Mucosa of descending colon (tissue), 3 donors: ENCODE measurements at places on chromosomes 13 and 19. TPM values are rescaled to one million over a fixed set of nuclear protein-coding genes. Genes with fewer than 3 reads are reported as not detected.

DNA sequence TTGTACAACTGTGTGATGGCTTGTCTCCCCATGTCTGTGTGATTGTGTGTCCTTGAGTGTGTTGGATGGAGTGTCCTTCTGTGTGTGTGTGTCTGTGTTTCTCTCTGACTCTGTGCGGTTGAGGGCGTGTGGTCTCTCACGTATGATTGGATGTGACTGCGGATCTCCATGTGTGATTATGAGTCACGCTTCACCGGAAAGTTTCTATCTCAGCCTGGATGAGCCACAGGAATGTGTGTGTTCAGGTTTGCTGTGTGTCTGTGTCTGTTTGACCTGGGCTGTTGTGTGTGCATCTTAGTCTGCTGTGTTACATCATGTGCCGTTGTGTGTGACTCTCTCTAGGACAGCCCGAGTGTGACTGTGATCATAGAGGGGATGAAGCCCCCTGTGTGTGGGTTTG lies 15.5 kb upstream of the ZNF835 start:
- DNase-seq: no peak

DNA sequence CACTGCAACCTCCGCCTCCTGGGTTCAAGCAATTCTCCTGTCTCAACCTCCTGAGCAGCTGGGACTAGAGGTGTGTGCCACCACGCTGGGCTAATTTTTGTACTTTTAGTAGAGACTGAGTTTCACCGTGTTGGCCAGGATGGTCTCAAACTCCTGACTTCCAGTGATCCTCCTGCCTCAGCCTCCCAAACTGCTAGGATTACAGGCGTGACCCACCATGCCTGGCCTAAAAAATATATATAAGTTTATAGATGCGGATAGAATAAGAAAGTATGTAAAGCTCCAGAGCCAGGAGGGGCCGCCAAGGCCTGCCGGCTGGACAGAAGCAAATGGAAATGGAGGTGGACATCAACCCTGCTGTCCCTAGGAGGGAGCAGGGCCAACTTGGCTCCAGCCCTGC lies 66.0 kb downstream of the COL4A1 start:
- no peak for DNase-seq

The ELSPBP1 gene
- not detected for total RNA-seq

GRCh38 chr19:38252385-38252784 lies 3.8 kb downstream of the PPP1R14A start:
- DNase-seq: no peak

The TMEM205 gene
- 61.8 TPM for total RNA-seq

- no peak for DNase-seq
Observed at GRCh38 chr13:33180122-33180804, 105.3 kb downstream of the STARD13 start.

DNA sequence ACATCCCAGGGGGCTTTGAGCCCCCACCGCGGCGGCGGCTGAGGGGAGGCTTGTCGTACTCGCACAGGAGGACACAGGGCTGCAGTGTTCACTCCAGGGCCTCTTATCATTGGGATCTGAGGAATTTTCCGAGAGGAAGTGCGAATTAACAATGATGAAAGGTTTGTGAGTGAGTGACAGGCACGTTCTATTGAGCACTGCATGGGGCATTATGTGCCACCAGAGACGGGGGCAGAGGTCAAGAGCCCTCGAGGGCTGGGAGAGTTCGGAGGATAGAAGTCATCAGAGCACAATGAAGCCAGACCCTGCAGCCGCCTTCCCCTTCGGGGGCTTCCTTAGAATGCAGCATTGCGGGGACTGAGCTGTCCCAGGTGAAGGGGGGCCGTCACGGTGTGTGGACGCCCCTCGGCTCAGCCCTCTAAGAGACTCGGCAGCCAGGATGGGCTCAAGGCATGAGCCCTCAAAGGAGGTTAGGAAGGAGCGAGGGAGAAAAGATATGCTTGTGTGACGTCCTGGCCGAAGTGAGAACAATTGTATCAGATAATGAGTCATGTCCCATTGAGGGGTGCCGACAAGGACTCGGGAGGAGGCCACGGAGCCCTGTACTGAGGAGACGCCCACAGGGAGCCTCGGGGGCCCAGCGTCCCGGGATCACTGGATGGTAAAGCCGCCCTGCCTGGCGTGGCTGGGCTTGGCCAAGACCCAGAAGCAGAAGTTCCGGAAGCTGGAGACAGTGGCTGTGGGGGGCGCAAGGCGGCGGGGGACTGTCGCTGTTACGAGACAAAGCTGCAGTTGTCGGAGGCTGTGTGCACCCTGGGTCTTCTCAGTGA lies 53.9 kb downstream of the MCF2L start:
- DNase-seq: no peak

GRCh38 chr13:99086267-99087097 lies 108.6 kb upstream of the DOCK9 start:
- peak; percentile 81 for DNase-seq

GRCh38 chr19:43625918-43626579 lies 6.6 kb upstream of the ZNF428 start:
- DNase-seq: no peak

- DNase-seq: no peak
Observed at GRCh38 chr13:96749825-96750224, 244.5 kb downstream of the OXGR1 start.

DNA sequence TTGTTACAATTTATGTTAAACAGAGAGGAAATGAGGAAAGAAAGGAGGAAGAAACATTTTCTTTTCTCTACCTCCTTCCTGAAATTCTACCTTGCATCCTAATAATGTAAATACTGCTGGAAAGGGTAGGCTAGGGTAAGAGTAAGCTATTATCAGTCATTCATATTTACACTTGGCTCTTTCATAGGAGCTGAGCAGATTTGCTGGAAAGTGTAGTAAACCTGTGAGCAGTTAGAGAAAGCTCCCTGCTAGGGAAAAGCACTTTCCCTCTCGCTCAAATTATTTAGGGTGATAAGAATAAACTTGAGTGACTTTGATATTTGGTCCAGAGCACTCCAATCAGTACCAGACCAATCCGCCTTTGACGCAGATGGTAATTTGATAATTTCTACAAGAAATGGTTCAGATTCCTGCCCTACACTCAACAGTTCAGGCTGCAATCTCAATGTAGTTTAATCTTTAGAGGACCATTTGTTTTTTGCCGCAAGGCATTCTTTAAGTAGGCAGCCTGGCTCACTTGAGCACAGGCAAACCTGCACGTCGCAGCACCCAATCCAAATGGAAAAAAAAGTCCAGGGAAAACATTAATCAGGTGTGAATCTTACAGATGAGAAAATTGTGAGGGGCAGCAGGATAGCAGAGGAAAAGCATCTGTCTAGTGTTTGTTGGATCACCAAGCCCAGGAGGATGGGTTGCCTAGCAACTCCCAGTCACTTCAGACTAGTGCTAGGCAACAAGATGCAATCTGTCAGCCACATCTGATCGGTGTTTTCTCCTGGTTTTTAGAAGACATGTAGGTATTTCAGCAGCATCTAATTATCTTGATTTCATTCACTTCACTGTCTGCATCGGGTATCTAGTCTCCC lies 68.6 kb upstream of the KL start:
- DNase-seq: no peak

The TMPRSS9 gene
- 0.41 TPM for total RNA-seq

DNA sequence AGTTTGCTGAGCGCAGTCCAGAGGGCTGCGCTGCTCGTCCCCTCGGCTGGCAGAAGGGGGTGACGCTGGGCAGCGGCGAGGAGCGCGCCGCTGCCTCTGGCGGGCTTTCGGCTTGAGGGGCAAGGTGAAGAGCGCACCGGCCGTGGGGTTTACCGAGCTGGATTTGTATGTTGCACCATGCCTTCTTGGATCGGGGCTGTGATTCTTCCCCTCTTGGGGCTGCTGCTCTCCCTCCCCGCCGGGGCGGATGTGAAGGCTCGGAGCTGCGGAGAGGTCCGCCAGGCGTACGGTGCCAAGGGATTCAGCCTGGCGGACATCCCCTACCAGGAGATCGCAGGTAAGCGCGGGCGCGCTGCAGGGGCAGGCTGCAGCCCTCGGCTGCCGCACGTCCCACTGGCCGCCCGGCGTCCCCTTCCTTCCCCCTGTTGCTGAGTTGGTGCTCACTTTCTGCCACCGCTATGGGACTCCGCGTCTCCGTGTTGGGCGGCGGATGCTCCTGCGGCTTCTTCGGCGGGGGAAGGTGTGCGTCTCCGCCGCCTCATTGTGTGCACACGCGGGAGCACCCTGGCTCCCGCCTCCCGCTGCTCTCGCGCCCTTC lies 772 bp downstream of the GPC6 start:
- DNase-seq: no peak

The EPN1 gene
- 156 TPM for total RNA-seq

DNA sequence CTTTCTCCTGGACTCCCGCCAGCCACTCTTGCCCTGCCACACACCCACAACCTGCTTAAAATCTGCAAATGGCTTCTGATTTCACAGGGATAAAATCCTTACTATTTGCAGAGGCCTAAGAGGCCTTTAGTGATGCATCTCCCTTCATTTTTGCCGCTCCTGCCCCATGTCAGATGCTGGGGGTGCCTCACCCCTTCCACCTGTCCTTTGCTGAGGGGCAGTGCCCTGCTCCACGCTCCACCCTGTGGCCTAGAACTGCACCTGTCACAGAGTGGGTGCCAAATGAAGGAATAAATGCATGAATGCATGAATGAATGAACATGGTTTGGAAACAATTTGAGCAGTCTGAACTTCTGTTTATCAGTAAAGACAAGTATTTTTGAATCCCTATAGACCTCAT lies 34.1 kb upstream of the UQCRFS1 start:
- DNase-seq: no peak

DNA sequence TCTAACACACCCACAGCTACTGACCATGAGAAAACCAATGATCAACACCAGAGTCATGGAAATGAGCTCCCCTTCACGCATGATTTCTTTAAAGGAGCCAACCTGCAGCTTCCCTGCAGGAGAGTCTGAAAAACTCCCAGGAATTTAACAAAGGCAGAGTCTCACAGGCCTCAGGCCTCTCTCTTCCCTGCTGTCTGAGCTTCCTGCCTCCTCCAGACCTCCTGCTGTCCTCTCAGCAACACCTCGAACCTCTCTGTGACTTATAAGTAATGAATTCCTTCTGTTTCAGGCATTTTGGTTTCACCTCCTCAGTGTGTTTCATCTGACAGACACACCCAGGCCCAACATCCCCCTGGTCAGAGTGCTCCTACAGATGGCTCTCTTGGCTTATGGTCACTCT lies 1044.4 kb downstream of the UQCRFS1 start:
- DNase-seq: no peak

DNA sequence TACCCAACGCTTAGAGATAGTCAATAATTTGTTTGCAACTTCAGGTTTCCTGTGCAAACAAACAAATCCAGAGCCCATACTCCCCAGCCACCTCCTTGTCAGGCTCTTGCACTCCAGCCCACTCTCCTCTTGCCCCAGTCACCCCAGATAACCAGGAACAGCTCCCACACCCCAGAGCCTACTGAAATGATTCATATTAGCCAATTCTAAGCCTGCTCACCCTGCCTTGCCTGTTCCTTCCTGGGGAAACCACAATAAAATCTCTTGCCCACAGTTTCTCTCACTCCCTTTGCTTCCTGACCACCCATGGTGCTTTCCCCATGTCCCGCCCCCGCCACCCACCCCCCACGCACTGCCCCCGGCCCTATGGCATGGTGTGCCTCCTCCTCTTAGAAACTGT lies 3.8 kb upstream of the ACTL9 start:
- no peak for DNase-seq
